ENCODE measurements at places on chromosomes 5 and 9.
A peak's percentile ranks its signal among the peaks of the same experiment; 100 is the strongest.

GRCh38 chr5:34913072-34913471 lies 2.2 kb downstream of the RAD1 start:
- DNase-seq = peak; percentile 19

- DNase-seq = peak; percentile 73
These were observed 110.4 kb downstream of the TRPM6 start for GRCh38 chr9:74777136-74777879.

DNA sequence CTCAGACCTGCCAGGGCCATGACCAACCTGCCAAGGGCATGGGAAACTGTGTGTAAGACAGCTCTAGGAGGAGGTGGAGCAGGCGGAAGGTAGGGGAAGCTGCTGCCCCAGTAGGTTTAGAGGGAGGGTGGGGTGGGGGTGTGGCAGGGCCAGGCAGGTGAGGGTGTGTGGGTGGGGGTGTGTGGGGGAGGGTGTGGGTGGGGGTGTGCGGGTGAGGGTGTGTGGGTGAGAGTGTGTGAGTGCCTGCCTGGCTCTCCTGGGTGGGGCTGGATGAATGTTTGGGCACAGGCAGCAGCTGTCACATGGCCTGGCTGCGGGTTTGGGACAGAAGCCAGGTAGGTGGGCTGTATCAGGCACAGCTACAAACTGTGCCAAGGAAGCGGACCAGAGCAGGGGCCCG lies 8.8 kb upstream of the N4BP3 start:
- no peak for DNase-seq

- DNase-seq = no peak
These were observed 74.7 kb upstream of the ELL2 start for GRCh38 chr5:96036301-96036700.

DNA sequence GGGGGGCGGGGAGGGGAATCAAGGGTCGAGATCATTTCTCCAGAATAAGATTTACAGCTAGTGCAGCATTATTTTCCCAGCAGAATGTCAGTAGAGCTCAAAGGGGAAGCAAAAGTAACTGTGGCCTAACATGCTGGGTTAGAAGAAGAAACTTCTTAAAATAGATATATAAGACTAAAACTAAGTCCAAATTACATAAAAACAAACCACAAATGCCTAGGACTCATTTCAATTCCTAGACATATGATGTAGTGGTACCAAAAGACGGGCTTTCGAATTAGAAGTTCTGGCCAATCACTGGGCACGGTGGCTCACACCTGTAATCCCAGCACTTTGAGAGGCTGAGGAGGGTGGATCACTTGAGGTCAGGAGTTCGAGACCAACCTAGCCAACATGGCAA lies 20.8 kb upstream of the MELK start:
- DNase-seq = no peak

All from cardiac fibroblast (primary cell).